Adrenal gland (tissue), 19 donors: ENCODE measurements at places on chromosomes 2 and 18.
A peak's percentile ranks its signal among the peaks of the same experiment; 100 is the strongest.

DNA sequence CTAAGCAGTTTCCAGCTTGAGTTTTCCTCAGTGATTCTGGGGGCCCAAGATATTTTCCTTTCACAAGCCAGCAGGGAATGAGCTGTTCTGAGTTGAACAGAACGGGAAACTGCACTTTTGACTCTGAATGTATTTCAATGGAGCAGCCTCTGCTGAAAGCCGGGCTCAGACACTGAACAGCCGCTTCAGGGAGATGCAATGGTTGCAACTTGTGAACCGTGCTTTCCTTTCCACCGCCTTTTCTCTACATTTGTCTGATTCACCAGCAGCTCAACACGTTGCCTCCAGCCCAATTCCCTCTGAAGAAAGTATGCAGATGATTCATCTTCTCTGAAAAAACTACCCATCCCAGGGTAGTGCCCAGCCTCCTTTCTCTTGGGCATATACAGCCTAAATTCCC lies 119.3 kb upstream of the PKDCC start:
- no peak overlapping the region for H3K27ac ChIP-seq
- H3K36me3 ChIP-seq = no peaks in the 10 kb centered on the region

DNA sequence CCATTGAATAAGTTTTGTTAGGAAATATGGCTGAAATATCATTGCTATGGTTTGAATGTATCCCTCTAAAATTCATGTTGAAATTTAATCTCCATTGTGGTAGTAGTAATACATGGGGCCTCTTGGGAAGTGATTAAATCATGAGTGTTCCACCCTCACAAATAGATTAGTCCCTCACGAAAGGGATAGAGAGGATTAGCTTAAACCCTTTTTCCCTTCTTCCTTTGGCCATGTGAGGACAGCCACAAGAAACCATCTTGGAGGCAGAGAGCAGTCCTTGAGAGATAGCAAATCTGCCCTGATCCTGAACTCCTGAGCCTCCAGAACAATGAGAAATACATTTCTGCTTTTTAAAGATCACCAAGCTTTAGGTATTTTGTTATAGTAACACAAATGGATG lies 274.2 kb downstream of the CDH19 start:
- no peaks in the 10 kb centered on the region for H3K4me1 ChIP-seq
- no peak overlapping the region for H3K4me3 ChIP-seq
- no peak overlapping the region for H3K27ac ChIP-seq
- DNase-seq = no peak

GRCh38 chr2:135998879-135999278 lies 13.5 kb upstream of the DARS1 start:
- H3K27ac ChIP-seq = no peak overlapping the region
- H3K27me3 ChIP-seq = no peaks in the 10 kb centered on the region
- DNase-seq = no peak

DNA sequence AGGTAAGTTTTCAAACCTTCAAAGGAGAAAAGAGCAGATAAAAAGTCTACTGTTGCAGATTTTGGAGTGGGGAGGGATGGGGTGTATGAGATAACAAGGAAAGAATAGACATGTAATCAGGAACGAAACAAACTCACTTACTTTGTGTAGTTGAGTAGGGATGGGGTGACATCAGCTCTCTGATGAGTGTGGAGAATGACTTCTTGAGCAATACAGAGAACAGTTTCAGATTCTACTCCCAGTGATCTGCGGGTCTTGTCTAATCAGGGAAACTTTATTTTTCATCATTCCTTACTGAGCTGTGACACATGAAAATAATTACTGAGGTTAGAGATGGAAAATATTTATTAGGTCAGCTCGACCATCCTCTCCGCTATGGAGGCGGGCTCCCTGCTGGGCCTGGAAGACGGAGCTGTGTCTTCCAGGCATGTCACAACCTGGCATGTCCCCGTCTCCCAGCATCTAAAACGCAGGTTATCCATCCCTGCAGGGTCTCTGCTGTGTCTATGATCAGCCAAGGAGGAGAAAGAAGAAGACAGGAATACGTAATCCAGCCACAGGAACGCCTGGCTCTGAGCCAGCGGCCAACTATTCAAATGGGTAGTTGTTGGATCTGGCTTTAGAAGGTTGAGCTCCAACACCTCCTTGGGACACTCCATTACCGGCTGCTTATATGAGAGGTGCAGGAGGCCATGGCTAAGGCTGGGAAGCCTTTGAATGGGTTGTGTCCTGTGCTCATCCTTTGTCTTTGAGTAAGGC lies 99.0 kb upstream of the SATB2 start:
- H3K27me3 ChIP-seq = no peaks in the 10 kb centered on the region

GRCh38 chr2:20976527-20976926 lies 67.3 kb downstream of the APOB start:
- no peaks in the 10 kb centered on the region for H3K27me3 ChIP-seq
- H3K4me3 ChIP-seq = no peak overlapping the region
- DNase-seq = no peak
- no peak overlapping the region for H3K27ac ChIP-seq

GRCh38 chr18:28735731-28736130 lies 558.8 kb upstream of the CDH2 start:
- H3K4me1 ChIP-seq = no peaks in the 10 kb centered on the region
- H3K27me3 ChIP-seq = no peaks in the 10 kb centered on the region
- no peak for DNase-seq
- H3K36me3 ChIP-seq = no peaks in the 10 kb centered on the region
- H3K27ac ChIP-seq = no peak overlapping the region
- H3K4me3 ChIP-seq = no peak overlapping the region

DNA sequence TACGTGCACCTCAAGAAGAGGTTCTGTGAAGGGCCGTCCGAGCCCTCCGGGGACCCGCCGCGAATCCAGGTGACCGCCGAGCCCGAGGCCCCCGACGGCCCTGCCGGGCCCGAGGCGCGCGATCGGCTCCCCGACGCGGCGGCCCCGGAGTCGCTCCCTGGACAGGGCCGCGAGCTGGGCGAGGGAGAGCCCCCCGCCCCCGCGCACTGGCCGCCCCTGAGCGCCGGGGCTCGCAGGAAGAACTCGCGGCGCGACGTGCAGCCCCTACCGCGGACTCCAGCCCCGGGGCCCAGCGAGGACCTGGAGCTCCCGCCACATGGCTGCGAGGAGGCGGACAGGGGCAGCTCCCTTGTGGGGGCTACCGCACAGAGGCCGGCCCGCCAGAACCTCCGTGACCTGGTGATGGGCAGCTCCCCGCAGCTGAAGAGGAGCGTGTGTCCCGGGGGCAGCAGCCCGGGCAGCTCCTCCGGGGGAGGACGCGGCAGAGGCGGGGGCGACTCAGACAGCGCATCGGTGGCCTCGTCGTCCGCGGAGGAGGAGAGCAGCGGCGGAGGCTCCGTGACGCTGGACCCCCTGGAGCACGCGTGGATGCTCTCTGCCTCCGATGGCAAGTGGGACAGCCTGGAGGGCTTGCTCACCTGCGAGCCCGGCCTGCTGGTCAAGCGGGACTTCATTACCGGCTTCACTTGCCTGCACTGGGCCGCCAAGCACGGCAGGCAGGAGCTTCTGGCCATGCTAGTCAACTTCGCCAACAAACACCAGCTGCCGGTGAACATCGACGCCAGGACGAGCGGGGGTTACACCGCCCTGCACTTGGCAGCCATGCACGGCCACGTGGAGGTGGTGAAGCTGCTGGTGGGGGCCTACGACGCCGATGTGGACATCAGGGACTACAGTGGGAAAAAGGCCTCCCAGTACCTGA lies 812 bp downstream of the SOWAHC start:
- H3K27ac ChIP-seq = peak overlapping the region; percentile 98
- no peaks in the 10 kb centered on the region for H3K27me3 ChIP-seq
- peak; percentile 9 for DNase-seq
- H3K4me3 ChIP-seq = peak overlapping the region; percentile 97
- peaks cover 44% of the 10 kb centered on the region for H3K4me1 ChIP-seq
- no peaks in the 10 kb centered on the region for H3K36me3 ChIP-seq

DNA sequence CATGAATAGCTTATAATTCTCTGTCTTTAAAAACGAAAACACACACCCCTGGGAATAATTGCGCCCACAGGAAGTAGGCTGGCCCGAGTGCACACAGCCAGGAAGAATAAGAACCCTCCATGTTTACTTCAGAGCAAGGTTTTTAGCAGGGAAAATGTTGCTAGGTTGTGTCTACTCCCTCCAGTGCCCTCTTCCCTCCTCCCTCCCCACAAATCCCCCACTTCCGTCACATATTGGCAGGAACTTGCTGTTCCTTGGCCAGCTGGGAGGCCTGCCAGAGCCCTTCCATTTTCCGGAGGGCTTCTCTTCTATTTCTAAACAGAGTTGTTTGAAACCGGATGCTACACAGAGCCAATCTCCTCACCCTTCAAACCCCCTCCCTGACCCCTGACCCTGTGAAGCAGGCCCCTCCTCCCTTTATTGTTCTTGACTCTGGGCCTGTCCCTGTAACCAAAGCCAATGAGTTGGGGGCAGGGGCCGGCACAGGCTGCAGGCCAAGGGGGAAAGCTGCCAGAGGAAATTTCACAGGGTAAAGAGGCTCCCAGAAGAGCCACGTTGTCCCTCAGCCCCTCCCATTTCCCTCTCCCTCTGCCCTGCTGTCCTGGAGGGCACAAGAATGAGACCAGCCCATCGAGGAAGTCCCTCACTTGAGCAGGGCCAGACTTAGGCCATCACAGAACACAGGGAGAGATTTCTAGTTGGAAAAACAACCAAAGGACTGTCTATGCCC lies 49.8 kb upstream of the LGALSL start:
- no peaks in the 10 kb centered on the region for H3K27me3 ChIP-seq
- no peaks in the 10 kb centered on the region for H3K36me3 ChIP-seq
- peak; percentile 92 for DNase-seq
- no peak overlapping the region for H3K4me3 ChIP-seq
- peaks cover 56% of the 10 kb centered on the region for H3K4me1 ChIP-seq

- H3K4me3 ChIP-seq = peak within 1 kb of the TSS; percentile 57
- no peaks in the 10 kb centered on the region for H3K36me3 ChIP-seq
- peak within 1 kb of the TSS; percentile 26 for H3K27ac ChIP-seq
- DNase-seq = peak; percentile 23
- H3K27me3 ChIP-seq = peaks cover 21% of the 10 kb centered on the region
- H3K4me1 ChIP-seq = peaks cover 14% of the 10 kb centered on the region
Measured at GRCh38 chr2:165793779-165794535, at the start of gene GALNT3. GALNT3 (minus strand) TSS chr2:165794247; CDS start chr2:165770700, 23,547 bp downstream.
